HAP-1 (cell line): ENCODE measurements at places on chromosomes 2 and 18.

DNA sequence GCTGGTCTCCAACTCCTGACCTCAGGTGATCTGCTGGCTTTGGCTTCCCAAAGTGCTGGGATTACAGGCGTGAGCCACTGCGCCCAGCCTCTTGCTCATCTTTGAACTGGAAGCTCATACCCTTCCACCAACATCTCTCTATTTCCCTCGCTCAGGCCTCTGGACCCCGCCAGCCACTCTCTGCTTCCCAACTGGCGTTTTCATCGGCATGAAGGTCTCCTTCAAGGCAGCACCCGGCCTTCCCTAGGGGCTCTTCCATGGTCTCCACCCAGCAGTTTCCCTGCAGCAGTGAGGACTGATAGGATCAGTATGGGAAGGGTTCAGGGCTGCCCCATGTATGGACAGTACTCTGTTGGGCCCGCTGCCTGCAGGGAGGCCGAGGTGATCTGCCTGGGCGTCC is 65.8 kb upstream of the HS6ST1 start:
- DNase-seq: no peak

DNA sequence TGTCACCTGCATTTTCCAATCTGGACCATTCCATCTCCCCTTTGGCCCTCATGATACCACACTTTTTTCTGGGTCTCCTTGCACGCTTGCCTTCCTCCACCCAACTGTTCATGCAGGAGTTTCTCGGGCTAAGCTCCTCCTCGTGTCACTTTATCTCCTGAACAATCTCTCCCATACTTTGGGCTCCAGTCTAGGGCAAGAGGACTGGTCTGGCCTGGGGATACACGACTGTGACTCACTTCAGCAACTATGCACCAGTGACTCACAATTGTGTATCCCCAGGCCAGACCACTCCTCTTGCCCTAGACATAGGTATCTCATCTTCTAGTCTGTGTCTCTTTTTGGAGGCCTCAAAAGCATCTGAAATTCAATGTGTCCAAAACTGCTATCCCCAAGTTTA is 149.4 kb upstream of the PTPRM start:
- no peak for DNase-seq

DNA sequence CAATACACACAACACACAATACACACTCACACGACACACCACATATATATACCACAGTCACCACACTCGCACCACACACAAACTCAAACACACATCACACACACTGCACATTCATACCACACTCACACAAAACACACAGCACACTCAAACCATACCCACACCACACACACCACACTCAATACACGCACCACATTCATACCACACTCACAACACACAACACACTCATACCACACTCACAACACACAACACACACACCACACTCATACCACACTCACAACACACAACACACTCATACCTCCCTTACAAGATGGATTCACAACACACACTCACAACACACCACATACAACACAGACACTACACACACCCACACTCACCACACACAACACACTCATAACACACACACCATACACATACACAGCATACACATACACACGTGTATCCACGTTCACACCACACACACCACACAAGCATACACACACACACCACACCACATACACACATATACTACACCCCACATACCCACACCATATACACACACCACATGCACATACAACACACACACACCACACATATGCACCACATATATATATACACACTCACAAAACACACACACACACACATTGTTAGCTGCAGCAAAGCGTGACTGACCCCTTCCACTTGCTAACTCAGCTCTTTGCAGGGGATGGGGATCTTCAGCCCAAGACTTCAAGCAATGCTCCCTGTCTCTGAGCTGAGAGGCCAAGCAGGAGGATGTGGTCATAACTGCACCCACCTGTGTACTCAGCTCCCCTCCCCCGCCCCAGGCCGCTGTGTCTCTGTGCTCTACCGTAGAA is 59.0 kb downstream of the SDC1 start:
- no peak for DNase-seq

DNA sequence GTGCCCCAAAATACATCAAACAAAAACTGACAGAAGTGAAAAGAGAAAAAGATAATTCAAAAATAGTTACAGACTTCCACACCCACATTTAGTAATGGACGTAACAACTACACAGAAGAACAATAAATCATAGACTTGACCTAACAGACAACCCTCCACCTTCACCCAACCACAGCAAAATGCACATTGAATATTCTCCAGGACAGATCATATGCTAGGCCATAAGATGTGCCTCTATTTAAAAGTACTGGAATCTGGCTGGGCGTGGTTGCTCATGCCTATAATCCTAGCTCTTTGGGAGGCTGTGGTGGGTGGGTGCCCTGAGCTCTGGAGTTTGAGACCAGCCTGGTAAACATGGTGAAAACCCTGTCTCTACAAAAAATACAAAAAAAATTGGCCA is 20.0 kb downstream of the SLC66A2 start:
- no peak for DNase-seq

GRCh38 chr2:190199109-190199508 is 120.5 kb downstream of the HIBCH start:
- no peak for DNase-seq

GRCh38 chr2:156356014-156356754 is 23.7 kb upstream of the NR4A2 start:
- DNase-seq: no peak

DNA sequence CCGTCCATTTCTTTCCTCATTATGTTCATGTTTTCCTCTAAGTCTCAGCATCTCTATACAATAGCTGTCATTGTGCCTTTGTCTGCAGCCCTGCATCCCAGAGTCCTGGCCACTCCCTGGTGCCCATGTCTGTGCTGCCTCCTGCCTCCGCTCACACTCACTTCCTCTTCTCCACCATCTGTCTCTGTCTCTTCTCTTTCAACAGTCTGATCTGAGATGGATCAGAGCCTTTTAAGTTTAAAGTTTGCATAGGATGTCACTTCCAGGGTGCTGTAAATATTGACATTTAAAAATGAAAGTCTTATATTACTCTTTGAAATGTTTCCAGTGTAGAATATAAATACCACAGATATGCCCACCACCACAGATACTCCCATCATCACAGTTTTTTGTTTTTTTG is 42.7 kb downstream of the UBE2F start:
- DNase-seq: no peak

GRCh38 chr2:190425221-190425866 is 17.2 kb downstream of the MFSD6 start:
- DNase-seq: no peak

- no peak for DNase-seq
These were observed 8.3 kb downstream of the MAT2A start for GRCh38 chr2:85547089-85547858.

DNA sequence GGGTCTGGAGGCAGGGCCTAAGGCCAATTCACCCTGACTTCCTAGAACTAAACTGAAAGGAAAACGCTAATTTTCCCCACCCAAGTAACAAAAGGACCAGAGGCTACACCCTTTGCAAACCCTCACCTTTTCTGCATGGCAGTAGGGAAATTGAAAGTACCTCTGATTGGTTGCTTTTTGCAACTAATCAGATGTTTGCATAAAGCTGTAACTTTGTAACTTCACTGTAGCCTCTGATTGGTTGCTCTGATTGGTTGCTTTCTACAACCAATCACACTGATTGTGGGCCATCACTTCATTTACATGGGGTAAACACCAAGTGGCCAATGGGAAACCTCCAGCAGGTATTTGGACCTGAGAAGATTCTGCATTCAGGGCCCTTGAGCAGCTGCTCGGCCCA is 20.8 kb downstream of the EIPR1 start:
- no peak for DNase-seq

- DNase-seq: peak; percentile 81
These were observed 34.6 kb downstream of the TGFBRAP1 start for GRCh38 chr2:105294844-105295481.

DNA sequence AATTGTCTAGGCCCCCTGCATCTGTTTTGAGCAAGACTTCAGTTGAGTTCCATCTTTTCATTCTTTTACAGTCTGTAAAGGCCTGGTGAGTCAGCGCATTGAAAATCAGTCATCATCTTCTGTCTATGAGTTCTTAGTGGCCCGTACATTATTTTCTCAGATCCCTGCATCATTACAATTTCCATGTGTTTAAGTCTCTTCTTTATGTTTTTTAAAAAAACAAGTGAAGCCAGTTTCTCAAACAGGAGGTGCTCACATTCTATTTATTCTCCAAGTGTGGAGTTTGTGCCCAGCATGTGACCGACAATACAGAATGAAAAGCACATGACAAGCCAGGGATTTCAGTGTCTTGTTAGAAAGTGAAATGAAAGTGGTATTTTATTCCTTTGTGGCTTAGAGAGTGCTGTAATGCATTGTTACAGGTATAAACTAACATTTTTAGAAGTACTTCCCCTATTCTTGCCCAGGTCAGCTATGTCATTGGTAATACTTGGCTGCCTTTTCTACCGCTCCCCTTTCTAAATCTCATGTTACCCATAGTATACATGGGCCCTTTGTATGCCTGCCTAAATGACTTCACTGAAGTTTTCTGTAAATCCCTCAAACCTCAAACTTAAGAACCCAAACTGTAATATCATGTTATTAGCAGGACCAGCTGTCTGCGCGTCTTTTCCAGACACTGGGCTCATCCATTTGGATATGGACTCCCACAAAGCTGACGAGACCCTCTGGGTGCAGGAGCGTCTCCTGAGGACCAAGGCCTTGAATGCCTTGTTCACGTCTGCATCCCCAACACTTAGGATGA is 67.6 kb downstream of the FEZ2 start:
- no peak for DNase-seq

DNA sequence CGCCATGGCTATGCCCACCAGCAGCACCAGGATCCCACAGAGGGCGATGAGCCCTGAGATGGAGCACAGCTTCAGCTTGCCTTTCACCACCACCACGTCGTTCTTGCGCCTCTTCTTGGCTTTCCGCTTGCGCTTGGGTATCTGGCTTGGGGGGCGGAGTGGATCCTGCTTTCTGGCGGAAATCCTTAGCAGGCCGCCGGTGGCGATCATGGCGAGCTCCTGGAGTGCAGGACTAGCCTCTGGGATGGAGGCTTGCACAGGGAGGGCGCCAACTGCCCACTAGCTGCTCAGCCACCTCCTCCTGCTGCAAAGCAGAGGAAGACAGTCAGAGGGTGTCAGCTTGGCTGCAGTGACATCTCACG is 3.5 kb downstream of the TMEM200C start:
- no peak for DNase-seq

DNA sequence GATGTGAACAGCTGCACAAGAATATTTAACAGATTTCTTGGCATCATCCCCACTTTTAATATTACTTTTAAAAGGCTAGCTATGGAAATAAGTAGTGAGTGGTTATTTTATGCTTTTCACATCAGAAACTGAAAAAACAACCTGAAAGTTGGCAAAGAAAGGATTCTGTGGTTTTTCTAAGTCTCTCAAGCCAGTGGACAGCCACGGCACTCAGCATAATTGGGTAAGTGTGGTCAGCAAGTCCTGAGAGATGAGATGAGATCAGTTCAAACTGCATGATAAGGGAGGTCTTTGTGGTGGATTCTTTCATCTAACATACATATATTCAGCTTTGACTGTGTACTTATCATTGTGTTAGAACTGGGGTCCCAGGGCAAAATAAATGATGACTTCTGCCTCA is 105.2 kb downstream of the LYPD6B start:
- DNase-seq: no peak
